ENCODE measurements at places on chromosomes 12 and 14.

DNA sequence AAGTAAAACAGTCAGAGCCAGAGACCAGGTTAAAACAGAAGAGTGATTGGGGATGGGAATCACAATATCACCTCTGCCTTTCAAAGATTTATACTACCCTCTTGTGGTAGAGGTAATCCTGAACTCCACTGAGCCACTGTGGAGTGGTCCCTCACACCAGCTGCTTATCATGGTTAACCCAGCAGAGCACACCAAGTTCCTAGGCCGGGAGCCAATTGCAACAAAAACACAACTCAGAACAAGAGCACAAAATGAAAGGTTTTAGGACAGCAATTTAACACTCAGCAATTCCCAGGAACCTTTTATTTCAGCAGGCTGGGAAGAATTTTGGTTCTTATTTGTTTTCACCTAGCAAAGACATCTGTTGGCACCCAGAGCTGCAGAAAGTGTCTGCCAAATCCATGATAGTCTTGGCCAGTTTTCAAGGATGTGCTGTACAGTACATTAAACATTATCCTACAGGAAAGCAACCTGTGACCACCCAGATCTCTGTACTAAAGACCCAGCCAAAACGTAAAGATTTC, 220.5 kb upstream of the ATXN7L3B start:
- DNase-seq = no peak

- DNase-seq = no peak
Measured at GRCh38 chr12:3091038-3091319, 13.8 kb downstream of the TSPAN9 start.

DNA sequence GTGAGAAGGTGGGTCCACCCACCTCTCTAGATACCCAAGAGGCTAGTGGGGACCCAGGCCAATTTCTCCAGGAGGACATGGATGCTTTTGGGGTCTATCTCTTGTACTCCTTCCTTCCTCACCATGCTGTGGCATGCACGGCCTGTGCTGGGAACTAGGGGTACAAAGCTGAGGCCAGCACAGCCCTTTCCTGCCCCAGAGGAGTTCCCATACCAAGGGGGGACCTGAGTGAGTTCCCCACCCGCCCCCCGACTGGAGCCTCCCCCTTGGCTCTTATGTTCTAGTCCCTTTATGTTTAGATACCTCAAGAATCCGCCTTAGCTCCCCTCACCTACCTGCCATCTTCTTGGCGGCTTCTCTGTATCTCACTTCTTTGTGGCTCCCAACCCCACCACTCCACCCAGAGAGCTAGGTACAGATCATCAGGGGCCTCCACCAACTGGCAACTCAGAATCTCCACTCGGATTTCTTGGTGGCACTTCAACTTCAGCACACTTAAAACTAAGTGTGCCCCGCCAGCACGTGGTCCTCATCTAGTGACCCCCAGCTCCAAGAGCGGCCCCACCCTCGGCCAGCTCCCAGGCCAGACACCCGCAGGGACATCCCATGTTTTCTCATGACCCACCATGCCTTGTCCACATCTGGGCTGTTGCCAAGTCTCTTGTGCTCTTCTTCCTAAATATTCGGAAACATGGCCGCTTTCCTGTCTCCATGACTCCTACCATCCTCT, 115.2 kb upstream of the RTL1 start:
- no peak for DNase-seq

DNA sequence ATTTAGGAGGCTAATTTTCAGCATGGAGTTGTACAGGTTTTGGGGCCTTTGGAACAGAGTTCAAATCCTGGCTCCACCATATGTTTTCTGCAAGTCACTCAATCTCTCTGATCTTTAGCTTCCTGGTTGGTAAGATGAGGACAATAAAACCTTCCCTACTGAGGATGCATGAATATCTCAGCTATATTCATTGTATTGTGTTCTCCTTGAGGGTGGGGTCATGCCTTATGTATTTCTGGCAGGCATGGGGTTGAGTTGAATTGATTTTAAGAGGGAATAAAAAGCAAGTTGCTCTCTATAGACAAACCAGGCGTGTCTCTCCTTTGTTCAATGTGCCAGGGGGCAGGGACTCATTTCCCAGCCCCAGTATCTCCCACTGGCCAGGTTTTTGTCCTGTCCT, 173.1 kb downstream of the C12orf75 start:
- DNase-seq = no peak

GRCh38 chr12:56143870-56144269, 8.5 kb upstream of the MYL6B start:
- no peak for DNase-seq

GRCh38 chr12:33671676-33672075, 232.1 kb upstream of the SYT10 start:
- no peak for DNase-seq

GRCh38 chr12:131907379-131908091, 13.1 kb downstream of the ULK1 start:
- no peak for DNase-seq

DNA sequence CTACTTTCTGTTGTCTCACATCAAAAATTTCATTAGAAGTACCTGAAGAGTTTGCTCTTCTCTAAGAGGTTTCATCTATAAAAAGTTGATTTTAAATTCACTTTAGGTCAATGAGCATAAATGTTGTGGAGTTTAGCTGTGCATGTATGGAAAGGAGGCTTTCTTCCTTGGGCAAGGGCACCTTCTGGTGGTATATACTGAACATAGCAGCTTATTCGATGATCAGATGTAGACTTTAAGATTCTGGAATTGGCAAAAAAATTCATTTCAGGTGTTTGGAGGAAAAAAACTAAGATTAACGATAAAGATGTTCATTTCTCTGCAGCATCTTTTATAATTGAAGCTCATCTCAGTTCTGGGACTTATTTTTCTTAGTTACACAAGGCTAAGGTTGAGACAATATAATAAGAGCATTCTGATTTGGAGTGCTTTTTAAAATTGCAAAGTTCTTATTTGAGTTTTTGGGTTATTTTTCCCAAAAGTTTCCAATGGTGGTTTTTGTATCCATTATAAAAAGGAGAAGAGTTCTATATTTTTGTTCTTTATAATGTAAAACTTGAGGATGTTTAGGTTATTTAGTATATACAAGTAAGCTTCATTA, 46.8 kb downstream of the TMEM117 start:
- no peak for DNase-seq

DNA sequence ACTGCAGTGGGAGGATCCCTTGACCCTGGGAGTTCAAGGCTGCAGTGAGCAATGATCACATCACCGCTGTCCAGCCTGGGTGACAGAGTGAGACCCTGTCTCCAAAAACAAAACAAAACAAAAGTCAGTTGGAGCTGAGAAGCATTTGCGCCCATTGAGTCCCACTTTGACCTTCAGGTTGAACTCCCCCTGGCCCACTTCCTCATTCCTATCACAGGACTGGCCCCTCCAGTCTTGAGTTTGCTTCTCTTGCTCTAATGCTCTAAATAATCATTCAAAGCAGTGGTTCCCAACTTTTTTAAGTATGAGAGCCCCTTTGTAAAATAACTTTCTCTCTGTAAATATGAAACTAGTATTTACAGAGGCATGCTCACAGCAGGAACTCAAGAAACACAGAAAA, 28.0 kb upstream of the GSC start:
- no peak for DNase-seq

DNA sequence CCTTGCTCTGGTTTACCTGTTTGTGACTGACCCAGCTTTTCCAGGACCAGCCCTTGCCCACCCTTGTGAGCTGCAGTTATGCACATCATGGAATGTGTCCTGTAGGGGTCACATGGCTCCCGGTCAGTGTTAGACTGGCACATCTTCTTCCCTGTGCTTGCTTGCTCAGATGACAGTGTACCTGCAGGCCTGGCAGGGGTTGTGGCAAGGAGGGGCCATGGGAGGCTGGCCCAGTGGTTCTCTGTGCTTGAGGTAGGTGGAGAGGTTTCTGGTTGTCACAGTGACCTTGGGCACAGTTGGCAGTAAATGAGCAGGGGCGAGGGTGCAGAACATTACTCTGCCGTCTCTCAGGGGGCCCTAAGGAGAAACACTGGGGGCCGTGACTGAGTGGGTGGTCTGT, 27.6 kb upstream of the RD3L start:
- DNase-seq = no peak

GRCh38 chr12:122250047-122250446, 16.2 kb downstream of the VPS33A start:
- DNase-seq = no peak

DNA sequence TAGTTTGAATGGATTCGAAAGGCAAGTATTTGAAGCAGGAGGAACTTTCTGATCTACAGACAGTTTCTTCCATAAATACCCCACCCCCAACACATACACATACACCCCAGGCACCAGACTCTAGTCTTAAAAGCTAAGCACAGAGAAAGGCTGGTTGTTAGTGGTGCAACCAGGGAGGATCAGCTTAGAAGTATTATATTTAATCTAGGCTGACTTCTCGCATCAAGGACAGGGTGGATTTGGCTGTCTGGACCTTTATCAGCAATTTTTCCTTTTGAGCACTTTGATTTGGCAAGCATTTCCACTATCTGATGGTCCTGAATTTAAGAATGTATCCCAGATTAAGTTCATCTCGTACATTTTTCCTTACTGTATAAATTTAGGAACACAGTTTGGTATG, 1489.8 kb upstream of the FLRT2 start:
- DNase-seq = no peak

- DNase-seq = no peak
Measured at GRCh38 chr12:108691998-108692808, 39.1 kb downstream of the CORO1C start.

- DNase-seq = no peak
Measured at GRCh38 chr14:42628602-42629001, 1021.9 kb downstream of the LRFN5 start.

DNA sequence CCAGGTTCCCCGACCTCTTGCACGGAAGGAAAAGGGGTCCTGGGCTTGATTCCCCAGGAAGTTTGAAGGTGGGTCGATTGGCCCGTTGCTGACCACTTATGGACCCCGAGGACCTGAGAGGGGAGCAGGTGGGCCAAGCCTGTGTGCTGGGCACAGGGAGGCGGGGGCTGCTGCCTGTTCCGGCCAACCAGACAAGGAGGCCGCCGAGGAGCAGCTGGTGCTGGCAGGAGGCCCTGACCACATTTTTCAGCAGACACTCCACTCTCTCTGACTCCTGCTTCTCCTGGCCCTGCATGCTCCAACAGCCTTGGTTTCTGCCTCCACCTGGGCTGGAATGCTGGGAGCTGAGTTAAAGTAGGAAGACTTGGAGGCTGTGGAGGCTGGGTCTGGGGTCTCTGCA, 42.8 kb downstream of the NOS1 start:
- DNase-seq = no peak

DNA sequence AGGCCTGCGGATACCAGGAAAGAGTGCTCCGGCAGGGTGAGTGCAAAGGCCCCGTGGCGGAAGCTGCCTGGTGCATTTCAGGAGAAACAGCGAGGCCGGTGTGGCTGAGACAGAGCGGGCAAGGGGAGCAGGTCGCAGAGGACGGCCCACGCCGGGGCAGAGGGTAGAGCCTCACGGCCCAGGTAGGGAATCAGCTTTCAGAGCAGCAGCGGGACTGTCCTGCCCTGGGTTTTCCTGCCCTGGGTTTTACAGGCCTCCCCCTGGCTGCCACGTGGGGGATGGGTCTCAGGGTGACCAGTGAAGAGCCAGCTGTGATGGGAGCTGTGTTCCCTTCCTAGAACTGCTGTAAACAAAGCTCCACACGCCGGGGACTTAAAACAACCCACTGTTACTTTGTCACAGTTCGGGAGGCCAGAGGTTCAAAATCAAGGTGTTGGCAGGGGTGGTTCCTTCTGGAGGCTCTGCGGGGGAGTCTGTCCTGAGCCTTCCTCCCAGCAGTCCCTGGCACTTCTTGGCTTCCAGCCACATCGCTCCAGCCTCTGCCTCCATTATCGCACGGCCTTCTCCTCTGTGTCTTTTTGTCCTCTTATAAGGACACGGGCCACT, 10.4 kb downstream of the NCOR2 start:
- no peak for DNase-seq

GRCh38 chr12:52243856-52244614, 11.0 kb downstream of the KRT7 start:
- no peak for DNase-seq

DNA sequence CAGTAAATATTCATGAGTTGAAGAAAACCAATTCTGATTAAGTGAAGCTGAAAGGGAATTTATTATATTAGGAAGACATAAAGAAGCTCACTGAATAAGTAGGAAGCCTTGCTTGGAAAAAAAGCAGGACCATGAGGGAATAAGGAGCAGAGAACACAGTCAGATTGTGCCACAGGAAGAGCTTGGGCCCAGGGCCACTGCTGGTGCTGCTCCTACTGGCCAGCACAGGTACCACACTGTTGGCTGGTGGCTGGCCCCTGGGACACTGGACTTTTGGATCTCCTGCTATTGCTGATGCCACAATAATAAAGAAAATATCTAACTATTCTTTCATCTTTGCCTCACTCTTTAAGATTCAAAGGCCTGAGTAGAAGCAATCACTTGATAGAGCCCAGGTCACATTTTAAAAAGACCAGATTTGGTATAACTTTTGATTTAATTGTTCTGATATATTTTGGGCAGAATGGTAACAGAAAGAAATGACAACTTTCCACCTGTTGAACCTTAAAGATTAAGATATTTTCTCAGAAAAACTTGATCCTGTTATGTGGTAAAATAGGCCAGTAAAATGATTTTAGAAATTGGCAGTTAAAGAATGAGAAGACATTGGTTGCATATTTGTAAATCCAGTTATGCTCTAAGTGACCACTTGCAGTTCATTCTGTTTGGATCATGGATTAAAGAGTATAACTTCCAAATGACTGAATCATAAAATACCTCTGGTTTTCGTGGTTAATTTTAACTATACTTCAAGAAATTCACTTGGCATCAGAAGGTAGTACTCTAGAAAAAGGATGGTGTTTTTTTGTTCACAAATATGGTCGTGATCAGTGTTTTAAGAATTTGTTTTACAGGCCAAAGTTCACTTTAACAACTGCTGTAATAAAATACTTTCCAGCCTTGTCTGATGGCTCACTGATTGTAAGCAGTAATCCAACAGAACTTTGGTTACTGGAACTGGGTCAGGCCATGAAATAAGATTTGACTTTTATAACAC, 68.3 kb downstream of the DERA start:
- no peak for DNase-seq

DNA sequence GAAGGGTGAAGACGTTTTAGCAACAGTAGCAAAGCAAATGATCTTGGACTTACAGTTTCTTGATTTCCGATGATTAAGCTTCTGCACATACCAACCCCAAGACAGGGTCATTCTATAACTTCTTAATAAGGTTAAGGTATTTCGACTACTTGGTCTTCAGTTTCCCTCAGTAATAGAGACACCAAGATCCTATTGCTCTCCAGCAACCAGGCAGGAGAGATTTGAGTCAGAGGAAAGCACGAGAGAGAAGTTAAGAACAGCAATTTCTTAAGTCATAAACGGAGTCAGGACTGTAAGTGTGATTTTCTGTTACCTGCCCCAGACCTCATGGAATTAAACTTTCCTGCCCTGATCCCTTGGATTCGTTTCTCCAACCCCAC, 215.6 kb downstream of the TTC8 start:
- DNase-seq = no peak

- no peak for DNase-seq
Measured at GRCh38 chr12:27552886-27553560, 29.0 kb downstream of the PPFIBP1 start.

GRCh38 chr12:122054842-122055520, 23.6 kb upstream of the MLXIP start:
- no peak for DNase-seq
